Foreskin melanocyte (primary cell): ENCODE measurements at places on chromosomes 2 and 18.

- no peak for DNase-seq
These were observed 129.7 kb downstream of the MAP3K20 start for GRCh38 chr2:173205375-173205774.

GRCh38 chr2:96493072-96493471 lies 12.1 kb downstream of the NEURL3 start:
- no peak for DNase-seq

GRCh38 chr2:191357678-191358077 lies 112.5 kb downstream of the MYO1B start:
- no peak for DNase-seq

DNA sequence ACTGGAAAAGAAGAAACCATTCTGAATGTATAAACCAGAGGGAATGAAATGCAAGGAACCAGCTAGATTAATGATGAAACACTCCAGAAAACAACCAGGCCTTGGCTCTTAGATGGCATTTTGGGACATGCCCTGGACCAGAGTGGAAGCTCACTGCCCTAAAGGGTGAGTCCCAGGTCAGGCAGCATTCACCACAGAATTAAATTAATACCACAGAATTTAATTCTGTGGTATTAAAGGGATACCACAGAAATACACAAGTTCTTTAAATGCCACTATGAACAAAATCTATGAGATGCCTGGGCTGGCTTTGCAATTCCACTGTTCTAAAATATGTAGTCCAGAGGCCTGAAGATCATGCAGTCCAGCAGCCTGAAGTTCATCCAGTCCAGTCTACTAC lies 122.3 kb upstream of the KYNU start:
- no peak for DNase-seq

GRCh38 chr2:133591164-133591563 lies 22.9 kb upstream of the NCKAP5 start:
- DNase-seq, result no peak

GRCh38 chr2:99373144-99373543 lies 36.0 kb downstream of the EIF5B start:
- no peak for DNase-seq

DNA sequence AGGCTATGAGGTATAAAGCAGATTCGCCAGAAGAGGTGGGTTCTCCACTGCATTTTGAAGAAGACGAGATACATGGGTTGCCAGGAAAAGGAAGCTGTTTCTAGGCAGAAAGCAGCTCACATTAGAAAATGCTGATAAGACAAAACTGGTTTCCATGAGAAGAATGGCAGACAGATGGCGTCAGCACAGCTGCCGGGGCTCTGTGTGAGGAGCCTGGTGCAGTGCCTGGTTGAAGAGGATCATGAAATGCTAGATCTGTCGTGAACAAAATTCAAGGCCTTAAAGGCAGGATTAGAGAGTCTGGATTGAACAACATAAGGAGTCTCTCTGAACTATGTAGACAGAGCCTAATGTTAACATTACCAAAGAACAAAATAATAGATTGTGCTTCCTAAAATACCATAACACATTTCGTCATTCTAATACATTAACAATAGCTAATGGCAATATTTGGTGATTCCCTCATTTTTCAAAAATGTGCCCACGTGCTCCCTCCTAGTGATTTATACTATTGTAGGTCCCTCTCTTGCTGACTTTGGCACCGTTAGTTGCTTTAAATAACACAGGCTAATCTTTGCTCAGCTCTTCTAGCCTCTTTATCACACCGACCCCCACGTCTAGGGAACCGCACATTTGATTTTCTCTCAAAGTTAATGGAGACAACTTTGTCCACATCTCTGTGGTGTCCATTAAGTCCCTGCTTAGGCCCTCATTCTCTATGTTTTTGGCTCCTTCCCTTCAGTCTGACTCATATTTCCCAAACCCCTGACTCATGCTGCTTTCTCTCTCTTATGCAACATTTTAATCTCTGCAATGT lies 38.2 kb downstream of the EFEMP1 start:
- peak; percentile 52 for DNase-seq

DNA sequence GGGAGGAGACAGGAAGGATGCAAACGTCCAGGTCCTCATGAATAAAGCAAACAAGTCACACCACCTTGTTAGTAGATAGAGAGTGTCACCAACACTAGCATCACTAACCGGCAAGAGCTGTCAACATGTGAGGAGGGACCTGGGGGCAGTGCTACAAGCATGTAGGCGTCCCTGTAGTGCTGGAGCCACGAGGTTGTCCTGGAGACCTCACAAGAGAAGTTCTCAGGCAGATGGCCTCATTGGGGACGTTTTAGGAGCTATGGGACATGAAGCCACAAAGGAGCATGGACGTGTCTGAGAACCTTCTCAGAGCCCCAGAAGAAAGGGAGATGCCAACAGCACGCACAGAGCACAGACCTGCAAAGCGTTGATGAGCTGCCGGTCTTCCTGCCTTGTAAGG lies 70.0 kb downstream of the COL6A3 start:
- no peak for DNase-seq

GRCh38 chr18:54149078-54149697 lies 75.3 kb downstream of the MBD2 start:
- peak; percentile 92 for DNase-seq

DNA sequence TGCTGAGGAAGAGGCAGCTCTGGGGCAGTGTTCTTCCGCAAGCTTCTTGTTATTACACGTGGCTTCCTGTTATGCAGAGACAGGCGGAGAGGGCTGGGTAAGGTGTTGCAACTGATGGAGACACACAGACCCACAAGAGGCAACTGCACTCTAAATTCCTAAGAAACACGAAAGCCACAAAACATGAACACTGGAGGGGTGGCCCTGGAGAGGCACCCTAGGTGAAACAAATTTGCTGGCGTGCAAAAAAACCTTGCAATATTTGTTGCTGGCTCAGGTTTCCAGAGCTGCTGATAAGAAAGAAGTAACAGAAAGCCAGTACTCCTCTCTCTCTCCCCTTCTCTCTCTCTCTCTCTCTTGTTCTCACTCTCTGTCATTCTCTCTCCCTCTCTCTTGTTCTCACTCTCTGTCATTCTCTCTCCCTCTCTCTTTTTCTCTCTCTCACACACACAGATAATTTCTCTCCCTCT lies 31.8 kb downstream of the ARHGAP25 start:
- DNase-seq, result no peak

GRCh38 chr2:132754867-132755472 lies 85.0 kb upstream of the LYPD1 start:
- no peak for DNase-seq

DNA sequence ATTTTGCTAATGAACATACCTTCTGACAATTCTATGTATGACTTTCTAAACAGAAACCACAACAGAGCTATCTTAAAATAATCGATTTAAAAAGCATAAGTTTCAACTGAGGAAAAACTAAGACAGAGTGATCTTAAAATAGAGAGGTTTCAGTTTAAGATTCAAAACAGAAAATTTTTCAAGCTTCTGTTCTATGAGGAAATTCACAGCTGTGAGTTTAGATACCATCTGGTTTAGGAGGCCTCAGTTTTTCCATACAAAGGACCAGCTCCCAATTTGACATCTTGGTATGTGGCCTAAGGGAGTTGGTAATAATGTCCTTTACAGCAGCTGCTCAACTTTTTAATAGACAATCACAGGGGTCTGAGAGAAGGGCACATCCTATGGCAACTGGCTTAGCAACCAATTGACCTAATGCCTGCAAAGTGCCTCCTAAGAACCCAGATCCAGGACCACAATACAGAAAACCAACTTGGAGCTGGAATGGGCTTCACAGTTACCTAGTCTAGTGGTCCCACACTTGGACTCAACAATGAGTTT lies 39.7 kb downstream of the MDH1 start:
- no peak for DNase-seq

DNA sequence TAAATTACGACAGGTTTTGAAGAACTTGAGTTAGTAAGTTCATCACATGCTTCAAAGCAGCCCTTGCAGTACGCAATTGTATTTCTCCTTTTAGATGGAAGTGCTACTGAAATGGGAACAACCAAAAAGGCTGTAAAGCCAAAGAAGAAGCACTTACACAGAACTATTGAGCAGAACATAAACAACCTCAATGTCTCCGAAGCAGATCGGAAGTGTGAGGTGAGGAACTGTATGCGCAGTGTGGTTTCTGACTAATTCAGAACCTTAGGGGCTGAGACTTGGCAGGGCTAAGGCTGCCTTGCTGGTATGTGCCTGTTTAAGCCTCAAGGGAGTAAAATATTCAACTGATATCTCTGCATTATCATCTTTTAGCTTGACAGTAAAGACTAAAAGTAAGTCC lies 8.4 kb downstream of the NCAPH start:
- no peak for DNase-seq

- DNase-seq, result no peak
These were observed 9.3 kb downstream of the SF3B1 start for GRCh38 chr2:197425550-197425949.

DNA sequence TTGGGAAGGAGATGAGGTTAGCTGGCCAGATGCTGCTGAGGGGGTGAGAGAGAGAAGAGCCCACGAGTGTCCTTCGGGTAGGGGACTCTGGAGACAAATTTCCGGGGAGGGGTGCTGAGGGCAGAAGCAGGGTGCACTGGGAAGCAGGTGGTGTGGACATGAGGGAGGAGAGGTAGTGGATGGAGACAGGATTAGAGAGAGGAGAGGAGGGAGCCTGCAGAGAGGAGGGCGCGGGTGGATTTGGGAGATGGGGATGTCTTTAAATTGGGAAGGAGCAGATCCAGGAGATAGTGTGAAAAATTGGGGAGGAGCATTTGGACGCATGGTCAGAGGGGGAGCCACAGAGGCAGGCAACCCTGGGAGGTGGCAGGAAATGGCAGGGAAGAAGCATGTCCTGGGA lies 154.7 kb downstream of the DYSF start:
- DNase-seq, result no peak

- peak; percentile 52 for DNase-seq
These were observed 80.0 kb downstream of the EXOC6B start for GRCh38 chr2:72745679-72746368.

DNA sequence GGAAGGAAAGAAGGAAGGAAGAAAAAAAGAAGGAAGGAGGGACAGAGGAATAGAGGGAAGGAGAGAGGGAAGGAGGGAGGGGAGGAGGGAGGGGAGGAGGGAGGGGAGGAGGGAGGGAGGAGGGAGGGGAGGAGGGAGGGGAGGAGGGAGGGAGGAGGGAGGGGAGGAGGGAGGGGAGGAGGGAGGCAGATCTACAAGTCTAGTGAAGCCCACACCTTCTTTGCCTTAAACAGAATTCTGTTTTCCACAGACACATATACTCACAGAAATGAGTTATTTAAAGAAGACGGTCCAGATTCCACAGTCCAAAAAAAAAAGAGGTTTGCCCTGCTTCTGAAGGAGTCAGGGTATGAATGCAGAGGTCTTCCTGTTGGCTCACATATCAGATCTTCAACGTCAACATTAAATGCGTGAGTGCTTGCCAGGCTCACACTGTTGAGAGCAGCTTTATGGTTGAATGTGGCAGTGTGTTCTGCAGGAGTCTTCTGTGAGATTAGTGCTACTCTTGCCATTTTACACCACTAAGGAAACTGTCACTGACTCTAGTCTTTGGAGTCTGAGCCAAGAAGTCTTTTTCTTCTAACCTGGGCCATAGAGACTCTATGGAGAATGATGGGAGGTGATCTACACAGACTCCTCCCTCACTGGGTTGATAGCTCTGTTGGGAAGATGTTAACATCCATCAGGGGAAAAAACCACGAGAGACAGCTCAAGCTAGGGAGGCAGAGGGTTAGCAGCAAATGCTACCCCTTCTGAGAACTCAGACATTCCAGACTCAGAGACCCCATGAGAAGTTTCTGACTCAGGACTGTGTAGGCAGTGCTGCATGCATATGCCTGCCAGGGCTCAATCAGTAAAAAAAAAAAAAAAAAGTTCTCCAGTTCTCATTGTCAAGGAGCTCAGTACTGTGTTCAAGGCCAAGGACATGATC lies 23.3 kb downstream of the PAX8 start:
- DNase-seq, result no peak

GRCh38 chr2:100580367-100581276 lies 17.8 kb downstream of the PDCL3 start:
- DNase-seq, result peak; percentile 81

- no peak for DNase-seq
These were observed 117.3 kb upstream of the HNMT start for GRCh38 chr2:137846993-137847392.

- no peak for DNase-seq
These were observed 233.0 kb upstream of the TNP1 start for GRCh38 chr2:217092710-217093379.

GRCh38 chr2:179059026-179059700 lies 9.2 kb upstream of the CCDC141 start:
- DNase-seq, result no peak

- no peak for DNase-seq
These were observed 41.3 kb upstream of the GBX2 start for GRCh38 chr2:236209535-236209934.

DNA sequence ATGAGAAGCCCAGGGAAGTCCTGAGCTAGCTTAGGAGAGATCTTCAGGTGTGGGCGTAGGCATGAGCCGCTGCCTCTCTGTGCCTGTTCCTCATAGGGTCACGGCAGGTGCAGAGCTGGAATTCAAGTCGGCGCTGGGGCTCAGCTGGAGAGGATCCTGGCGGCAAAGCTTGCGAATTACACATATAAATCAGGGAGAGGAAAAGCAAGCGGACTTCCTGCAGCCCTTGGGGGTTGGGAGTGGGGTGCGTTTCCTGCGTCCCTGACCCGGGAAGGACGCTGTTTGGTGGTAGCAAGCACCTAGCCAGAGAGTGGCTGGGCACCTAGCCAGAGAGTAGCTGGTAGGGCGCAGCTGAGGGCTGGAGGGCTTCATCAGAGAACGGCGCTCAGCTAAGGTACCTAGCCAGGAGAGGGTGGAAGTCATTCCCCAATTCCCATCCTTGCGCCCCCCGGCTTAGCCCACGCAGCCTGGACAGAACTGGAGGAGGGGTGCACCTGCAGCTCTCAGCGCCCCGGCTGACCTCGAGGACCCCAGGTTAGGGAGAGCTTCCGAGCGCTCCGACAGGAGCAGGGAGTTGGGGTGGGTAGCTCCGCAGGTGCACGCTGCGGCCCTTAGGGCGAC lies 459 bp upstream of the EFR3B start:
- DNase-seq, result peak; percentile 46

GRCh38 chr2:10356439-10356811 lies 53.7 kb downstream of the HPCAL1 start:
- DNase-seq, result no peak
